ENCODE measurements at places on chromosomes 1 and 21. TPM values are rescaled to one million over a fixed set of nuclear protein-coding genes. Genes with fewer than 3 reads are reported as not detected.

DNA sequence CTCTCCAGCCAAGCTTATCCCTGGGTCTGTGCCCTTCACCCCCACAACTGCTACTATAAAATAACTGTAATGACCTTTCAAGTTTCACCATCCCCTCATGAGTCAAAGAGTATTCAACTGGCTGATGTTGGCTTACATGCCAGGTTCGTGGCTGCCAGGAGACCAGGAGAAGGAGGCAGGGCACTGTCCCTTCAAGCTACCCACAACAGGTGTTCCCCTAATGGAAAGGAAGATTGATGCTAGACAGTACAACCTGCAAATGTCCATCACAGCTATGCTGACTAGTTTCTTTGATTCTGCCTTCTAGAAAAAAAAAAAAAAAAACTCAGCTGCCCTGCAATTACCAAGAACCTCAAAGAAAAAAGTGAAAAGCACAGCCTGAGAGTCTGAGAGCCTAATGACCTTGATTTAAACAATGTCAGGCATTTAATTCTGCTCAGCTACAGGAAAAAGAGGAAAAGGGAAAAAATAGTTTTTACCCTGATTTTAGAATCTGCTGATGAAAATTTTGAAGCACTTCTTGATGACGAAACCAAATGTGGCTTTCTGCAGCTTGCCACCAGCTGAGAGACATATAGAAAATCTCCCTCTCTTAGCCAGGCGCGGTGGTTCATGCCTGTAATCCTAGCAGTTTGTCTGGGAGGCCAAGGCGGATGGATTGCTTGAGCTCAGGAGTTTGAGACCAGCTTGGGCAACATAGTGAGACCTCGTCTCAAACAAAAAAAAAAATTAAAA is 82.7 kb upstream of the ROR1 start:
- DNase-seq, result no peak

- DNase-seq, result no peak
These were observed 16.3 kb upstream of the IFNLR1 start for GRCh38 chr1:24203404-24203803.

GRCh38 chr1:184002071-184002470 is 35.5 kb downstream of the COLGALT2 start:
- DNase-seq, result no peak

GRCh38 chr1:224524679-224525078 is 90.1 kb upstream of the WDR26 start:
- DNase-seq, result no peak

GRCh38 chr1:6796095-6796494 is 10.8 kb downstream of the CAMTA1 start:
- no peak for DNase-seq

DNA sequence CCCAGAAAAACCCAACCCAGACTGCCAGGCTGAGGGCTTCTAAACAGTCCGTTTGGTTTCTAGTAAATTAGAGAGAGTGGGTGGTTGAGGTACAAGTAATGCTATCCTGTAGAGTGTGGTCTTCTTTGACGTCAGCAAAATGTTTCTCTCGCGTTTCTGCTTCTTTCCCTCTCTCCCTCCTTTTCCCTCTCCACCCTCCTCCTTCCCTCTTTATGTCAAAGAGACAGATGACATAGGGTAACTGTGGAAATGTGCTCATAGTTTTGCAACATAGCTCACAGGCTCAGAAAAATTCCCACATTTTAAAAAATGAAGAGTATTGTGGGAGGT is 158.3 kb downstream of the TOMM20 start:
- DNase-seq, result no peak

GRCh38 chr1:64019818-64020217 is 183.6 kb upstream of the UBE2U start:
- no peak for DNase-seq

DNA sequence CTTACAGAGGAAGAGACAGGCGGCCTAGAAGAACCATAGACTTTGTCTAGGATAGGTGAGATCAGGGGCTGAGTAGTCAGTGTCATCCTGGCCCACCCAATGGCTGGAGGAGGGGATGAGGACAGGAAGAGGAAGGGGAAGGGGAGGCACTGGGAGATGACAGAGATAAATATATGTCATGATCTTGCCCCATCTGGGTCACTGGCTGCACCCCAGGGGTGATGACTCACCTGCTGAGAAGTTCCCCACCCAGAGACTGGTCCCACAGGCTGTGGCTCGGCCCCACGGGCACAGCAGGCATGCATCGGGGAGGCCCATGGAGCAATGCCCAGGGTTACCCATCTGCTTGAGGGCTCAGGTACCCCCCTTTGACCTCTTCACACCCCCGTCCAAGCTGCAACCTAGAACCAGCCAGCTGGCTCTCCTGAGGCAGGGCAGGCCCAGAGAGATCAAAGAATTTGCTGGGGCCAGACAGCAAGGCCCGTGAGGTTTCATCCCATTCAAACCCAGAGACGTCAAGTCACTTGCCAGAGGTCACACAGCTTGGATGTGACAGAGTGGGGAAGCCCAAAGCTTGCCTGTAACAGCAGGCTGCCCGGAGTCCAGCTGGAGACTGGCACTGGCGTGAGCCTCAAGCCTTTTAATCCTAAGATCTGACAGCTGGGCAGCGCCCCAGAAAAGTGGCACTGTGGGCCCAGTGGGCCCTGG is 34.7 kb upstream of the CASZ1 start:
- DNase-seq, result no peak

GRCh38 chr1:246029616-246030015 is 477.5 kb downstream of the SMYD3 start:
- no peak for DNase-seq

DNA sequence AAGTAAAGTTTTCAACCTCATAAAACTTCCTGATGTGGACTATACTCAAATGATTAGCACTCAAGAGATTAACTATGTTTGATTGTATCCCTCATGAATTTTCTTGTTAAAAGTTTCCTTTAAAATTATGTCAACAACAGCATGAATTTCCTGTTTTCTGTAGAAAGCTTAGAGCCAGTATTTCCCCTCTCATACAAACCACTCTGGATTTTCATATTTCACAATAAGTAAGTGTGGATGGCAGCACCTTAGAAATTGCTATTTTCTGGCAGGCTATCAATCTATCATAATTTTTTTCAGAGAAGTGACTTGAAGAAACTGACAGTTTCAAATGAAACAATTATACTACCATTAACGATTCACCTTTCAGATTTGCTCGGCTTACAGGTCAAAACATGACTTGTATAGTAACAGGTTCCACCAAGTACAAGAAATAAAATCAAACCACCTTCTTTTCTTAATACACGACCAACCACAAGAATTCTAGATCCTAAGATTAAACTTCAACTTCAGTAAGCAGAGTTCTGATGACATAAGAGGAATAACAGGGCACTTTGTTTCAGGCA is 20.8 kb downstream of the ELK4 start:
- no peak for DNase-seq

- no peak for DNase-seq
These were observed 29.4 kb upstream of the PLA2G2C start for GRCh38 chr1:20215716-20216115.

Gene TSTD1
- total RNA-seq, result 100 TPM

Gene RGS8
- 0.07 TPM for total RNA-seq

Gene DMBX1
- 1.7 TPM for total RNA-seq

All from WTC11 (cell line).